ENCODE measurements at places on chromosomes 12 and 14. TPM values are rescaled to one million over a fixed set of nuclear protein-coding genes. Genes with fewer than 3 reads are reported as not detected.

Gene GALNT8
- 0.40 TPM for polyA plus RNA-seq

Gene TROAP
- polyA plus RNA-seq: 0.07 TPM

Gene SLCO1A2
- polyA plus RNA-seq: 0.01 TPM

Gene PLD4
- polyA plus RNA-seq: not detected

Gene RD3L
- polyA plus RNA-seq: not detected

Gene GPRC5D
- not detected for polyA plus RNA-seq

Gene DEGS2
- 0.04 TPM for polyA plus RNA-seq

Gene GPR162
- polyA plus RNA-seq: 0.61 TPM

Gene CCDC77
- 3.9 TPM for polyA plus RNA-seq

Gene KLHL33
- polyA plus RNA-seq: 0.30 TPM

Gene TSPAN19
- polyA plus RNA-seq: 0.04 TPM

Gene GLI1
- polyA plus RNA-seq: 0.34 TPM

Gene ANKRD33
- polyA plus RNA-seq: not detected

Gene KRT83
- not detected for polyA plus RNA-seq

Gene DPY19L2
- 0.59 TPM for polyA plus RNA-seq

Gene HDAC7
- polyA plus RNA-seq: 13.6 TPM

Gene RND1
- not detected for polyA plus RNA-seq

Gene RFX4
- not detected for polyA plus RNA-seq

Gene MBIP
- 6.3 TPM for polyA plus RNA-seq

Gene KLRB1
- polyA plus RNA-seq: 0.05 TPM

Gene SLIRP
- polyA plus RNA-seq: 486 TPM

Gene CLEC2B
- 17.3 TPM for polyA plus RNA-seq

Gene CLEC1B
- polyA plus RNA-seq: not detected

Gene ANO2
- polyA plus RNA-seq: 1.3 TPM

Gene FGD4
- 1.1 TPM for polyA plus RNA-seq
